ENCODE measurements at places on chromosomes 16 and 17.

DNA sequence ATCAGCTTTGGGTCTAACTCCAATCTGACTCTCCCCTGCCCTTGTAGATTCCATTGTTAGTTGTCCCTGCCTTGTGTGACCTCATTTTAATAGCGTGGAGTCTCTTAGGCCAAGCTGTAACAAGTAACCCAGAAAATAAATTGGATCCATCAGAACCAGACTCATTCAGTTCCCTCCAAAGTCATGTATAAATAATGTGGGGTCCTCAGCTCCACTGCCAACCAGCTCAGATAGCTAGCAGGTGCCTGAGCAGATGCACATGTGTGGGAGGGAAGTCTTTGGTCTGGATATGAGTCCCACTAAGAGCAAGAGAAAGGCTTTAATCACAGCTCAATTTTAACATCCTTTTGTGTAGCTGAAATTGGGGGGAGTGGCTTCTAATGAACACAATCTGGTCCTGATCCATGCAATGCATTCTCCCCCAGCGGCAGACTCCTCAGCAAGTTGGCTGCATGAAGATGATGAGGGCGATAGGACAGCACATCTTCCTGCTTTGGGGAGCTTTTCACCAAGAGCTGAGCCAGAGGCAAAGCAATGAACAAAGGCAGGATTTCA is 151.6 kb downstream of the ABCC12 start:
- no peak for DNase-seq

GRCh38 chr17:2025220-2025621 is at the start of gene RTN4RL1:
RTN4RL1 (minus strand) TSS chr17:2025334; CDS start chr17:2024865, 469 bp downstream.
- DNase-seq, result peak; percentile 58

DNA sequence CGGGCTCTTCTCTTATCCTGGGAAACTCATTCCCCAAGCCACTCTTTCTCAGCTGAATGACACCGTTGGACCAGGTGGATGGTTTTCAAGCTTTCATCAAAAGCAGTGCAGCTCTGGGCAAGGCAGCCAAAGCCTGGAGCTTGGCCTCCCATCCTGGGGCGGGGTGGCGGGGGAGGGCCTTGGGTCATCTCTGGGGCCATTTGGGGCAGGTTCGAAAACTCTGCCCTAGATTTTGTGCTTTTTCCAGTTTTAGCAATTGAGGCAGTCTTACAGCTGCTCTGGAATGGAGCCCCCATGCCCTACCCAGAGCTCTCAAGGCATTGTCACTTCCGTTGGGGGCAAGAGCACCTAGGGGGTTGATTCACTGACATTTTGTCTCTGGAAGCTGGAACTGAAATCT is 9.1 kb downstream of the MPRIP start:
- DNase-seq, result no peak

- no peak for DNase-seq
Measured at GRCh38 chr16:8346294-8346693, 244.0 kb downstream of the TMEM114 start.

DNA sequence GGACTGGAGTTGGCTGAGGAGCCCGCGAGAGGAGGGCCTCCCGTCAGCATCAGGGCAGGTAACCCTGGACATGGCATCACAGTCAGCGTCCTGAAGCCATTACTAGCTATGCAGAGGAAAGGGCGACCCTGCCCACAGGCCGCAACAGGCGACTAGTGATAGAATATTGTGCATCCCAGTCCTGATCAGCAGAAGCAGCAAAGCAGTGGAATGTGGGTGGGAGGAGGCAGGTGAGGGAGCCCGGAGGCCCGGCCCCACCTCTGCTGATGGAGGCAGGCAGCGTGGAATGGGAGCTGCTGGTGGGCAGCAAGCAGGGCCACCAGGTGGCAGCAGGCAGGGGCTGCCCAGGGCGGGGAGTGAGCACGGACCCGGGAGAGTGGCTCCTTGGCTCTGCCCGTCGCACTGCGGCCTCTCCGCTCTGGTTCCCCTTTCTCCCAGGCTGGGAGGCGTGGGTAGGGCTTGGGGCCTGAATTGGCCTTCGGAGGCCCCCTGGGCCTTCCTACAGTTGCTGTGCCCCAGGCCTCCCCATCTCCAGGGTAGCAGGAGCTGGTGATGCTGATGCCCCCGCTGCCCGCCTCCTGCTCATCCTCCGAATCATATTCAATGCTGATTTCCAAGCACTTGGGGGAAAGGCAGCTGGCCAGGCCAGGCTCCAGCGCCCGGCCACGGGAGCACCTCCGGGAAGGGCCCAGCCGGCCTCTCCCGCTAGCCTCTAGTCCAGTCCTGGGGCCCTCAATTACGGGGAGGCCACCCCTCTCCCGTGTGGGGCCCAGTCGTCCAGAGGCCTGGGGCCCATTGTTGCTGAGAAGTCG is 20.2 kb downstream of the TSPOAP1 start:
- no peak for DNase-seq

DNA sequence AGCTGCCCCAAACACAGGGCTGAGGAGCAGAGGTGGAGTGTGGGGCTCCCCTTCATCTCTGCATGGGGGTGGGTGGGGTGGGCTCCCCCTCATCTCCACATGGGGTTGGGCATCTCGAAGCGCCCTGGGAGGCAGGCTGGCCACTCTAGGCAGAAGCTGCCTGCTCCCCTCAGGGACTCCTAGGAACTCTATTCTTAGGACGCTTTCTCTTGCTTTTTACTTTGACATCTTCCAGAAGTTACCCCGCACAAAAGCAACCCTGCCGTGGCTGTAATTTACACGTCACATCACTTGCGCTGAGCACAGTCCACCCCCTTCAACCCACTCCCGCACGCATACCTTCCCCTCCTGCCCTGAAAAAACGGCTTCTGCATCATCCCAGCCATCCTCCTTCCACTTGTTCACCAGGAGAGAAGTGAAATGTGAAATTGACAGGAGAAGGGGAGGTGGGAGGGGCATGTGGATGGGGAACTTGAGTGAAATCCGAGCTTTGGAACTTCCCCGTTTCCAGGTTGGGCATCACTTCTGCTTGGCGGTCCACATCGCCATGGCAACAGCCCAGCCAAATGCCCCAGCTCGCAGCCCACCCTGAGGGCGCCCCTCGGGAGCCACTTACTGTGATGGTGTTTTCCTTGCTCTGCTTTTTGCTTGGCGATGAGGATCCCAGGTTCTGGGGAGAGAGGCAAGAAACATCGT is 53.7 kb upstream of the RCVRN start:
- DNase-seq, result no peak

GRCh38 chr17:16953347-16953746 is 18.6 kb downstream of the TNFRSF13B start:
- DNase-seq, result no peak

DNA sequence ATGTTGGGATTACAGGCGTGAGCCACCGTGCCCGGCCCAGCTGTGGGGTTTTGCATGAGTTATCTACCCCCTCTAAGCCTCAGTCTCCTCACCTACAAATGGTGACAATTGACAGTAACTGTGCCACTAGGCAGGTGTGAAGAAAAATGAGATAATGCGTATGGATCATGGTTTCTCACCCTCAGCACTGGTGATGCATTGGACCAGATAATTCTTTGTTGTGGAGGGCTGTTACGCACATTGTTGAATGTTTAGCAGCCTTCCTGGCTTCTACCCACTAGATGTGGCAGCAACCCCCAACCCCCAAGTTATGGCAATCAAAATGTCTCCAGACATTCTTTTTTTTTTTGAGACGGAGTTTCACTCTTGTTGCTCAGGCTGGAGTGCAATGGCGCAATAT is 9.0 kb upstream of the HAPSTR1 start:
- no peak for DNase-seq

- no peak for DNase-seq
Measured at GRCh38 chr17:46842835-46843234, 8.5 kb upstream of the WNT9B start.

DNA sequence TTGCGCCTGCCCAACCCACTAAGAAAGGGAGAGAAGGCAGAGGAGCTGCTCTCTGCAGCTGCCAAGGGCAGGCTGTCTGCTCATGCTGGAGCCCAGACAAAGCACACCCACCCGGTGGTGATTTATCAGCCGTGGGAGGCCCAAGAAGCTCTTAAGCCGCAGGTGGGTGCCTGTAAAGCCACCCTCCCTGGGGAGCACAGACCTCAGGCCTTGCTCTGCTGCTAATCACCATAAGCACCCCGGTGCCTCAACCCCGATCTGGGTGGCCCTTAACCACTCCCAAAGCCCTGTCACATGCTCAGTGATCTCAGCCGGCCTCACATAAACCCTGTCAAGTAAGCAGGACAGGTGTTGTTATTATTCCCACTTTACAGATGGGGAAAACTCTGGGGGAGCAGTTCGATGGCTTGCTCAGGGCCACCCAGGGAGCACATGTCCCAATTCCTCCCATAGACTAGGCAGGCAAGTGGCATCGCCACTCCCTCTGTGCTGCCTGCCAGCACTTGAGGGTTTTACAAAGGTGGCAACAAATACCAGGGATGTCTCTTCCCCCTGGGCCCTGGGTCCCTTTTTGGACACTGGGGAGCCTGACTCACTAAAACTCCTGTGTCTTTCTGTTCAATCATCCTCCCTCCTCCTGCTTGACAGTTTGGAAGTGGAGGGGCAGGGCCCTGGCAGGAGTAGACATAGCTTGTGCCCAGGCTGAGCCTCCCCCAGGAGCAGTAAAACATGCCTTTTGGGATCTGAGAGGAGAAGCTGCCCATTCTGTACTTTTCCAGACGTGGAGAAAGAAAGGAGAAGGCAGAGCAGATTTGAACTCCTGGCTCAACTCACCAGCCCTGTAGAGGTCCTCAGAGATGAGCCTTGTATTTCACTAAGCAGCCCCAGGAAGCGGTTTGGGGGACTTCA is 299.3 kb downstream of the SOX9 start:
- DNase-seq, result no peak

- DNase-seq, result no peak
Measured at GRCh38 chr16:56201030-56201429, 9.7 kb downstream of the GNAO1 start.

GRCh38 chr17:28526381-28526780 is 20.2 kb downstream of the FOXN1 start:
- no peak for DNase-seq

DNA sequence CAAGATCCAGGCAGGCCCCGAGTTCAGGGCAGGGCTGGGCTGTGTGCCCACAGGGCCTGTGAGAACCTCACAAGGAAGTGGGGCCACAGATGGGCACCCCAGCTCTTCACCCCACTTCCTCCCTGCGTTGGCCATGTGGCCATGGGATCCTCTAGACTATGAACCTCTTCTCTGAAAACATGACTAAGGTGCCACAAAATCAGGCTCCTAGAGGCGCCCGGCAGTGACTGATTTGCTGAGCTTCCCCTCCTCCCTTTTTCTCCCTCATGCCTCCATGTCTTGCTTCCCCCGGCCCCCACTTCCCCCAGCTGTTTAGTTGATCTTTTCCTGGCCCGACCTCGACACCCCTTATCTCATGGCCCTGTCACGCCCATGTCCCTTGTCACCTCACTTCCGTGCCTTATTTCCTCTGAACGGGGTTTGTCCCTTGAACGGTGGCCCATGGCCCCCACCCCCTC is 87.1 kb downstream of the KCNJ12 start:
- no peak for DNase-seq

DNA sequence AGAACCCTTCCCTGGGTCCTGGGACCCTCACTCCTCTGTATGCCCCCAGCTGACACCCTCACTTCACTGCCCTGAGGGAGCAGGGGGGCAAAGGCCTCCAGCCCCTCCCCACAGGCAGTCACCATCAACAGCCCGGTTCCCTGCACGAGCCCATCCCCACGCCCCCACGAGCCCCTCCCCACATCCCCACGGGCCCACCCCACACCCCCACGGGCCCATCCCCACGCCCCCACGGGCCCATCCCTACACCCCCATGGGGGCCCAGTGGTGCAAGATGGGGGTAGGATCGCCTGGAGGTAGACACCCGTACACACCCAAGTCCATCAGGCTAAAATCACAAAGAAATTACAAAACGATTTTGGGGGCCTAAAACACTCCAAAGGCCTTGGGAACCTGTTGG is 42.3 kb downstream of the LMF1 start:
- no peak for DNase-seq

DNA sequence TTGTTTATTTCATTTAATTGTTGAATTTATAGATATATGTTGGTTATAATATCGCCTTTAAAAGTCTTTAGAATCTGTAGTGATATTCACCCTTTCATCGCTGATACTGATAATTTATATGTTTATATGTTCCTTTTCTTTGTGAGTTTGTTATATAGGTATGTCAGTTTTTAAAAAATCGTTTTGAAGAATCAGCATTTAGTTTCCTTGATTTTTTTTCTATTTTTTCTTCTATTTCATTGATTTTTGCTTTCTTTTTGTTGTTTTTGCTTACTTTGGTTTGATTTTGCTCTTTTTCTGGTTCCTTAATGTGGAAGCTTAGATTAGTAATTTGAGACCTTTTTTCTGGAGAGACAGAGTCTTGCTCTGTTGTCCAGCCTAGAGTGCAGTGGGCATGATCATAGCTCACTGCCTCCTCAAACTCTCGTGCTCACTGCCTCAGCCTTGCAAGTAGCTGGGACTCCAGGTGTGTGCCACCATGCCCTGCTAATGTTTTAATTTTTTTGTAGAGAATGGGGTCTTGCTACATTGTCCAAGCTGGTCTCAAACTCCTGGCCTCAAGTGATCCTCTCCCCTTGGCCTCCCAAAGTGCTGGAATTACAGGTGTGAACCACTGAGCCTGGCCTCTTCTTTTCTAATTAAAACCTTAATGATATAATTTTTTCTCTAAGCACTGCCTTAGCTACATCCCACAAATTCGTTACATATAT is 7.5 kb downstream of the IST1 start:
- DNase-seq, result no peak

- DNase-seq, result no peak
Measured at GRCh38 chr17:48301002-48301401, 129.0 kb downstream of the SKAP1 start.

DNA sequence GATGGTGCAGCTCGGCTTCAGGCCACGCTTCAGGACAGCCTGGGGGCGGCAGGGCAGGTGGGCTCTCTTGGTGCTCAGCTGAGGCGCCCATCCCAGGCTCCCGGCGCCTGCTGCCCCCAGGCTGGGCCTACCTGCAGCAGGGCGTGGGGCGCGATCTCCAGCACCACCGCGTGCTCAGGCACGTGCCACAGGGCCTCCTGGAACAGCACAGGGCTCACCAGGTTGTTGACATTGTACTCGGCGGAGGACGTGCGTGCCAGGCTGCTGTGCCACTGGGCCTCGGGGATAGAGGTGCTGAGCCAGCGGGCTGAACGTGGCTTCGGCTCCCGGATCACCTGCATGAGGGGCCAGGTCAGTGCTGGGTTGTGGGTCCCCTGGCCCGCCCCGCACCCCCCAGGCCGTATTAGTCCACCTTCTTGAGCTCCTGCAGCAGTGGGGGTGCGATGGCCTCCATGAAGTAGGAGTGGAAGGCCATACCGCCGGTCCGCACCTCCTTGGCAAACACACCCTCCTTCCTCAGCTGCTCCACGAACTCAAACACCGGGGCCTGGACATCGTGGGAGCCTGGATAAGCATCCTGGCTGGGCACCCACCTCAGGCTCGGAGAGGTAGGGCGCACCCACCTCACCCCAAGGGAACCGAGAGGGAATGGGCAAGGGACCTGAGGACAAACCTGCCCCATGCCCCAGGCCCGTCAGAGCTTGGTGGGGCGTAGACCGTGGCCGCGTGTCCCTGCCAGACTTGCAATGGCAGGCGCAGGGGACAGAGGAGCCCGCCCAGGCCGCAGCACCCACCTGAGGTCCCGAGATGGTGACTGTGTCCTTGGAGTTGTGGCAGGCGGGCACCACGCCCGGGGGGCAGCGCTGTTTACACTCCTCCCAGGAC is 9.0 kb downstream of the FASN start:
- no peak for DNase-seq
